ENCODE measurements at places on chromosomes 2 and 18. TPM values are rescaled to one million over a fixed set of nuclear protein-coding genes. Genes with fewer than 3 reads are reported as not detected.

The GALNT3 gene
- 23.7 TPM for total RNA-seq

The IL36B gene
- not detected for total RNA-seq

The TUBB6 gene
- 13.0 TPM for total RNA-seq

The NEB gene
- total RNA-seq, result 0.64 TPM

The GPBAR1 gene
- total RNA-seq, result 0.86 TPM

All from T-helper 2 cell treated with Interferon-gamma antibody and Interleukin-4, amounts not matched to agents 100 ng/mL and 5 ng/mL, for 36 hours (primary cell).